NCI-H446 treated with DMSO at 0.1 percent for 48 hours (cell line): ENCODE measurements at places on chromosomes 3 and 15.
A peak's percentile ranks its signal among the peaks of the same experiment; 100 is the strongest.

DNA sequence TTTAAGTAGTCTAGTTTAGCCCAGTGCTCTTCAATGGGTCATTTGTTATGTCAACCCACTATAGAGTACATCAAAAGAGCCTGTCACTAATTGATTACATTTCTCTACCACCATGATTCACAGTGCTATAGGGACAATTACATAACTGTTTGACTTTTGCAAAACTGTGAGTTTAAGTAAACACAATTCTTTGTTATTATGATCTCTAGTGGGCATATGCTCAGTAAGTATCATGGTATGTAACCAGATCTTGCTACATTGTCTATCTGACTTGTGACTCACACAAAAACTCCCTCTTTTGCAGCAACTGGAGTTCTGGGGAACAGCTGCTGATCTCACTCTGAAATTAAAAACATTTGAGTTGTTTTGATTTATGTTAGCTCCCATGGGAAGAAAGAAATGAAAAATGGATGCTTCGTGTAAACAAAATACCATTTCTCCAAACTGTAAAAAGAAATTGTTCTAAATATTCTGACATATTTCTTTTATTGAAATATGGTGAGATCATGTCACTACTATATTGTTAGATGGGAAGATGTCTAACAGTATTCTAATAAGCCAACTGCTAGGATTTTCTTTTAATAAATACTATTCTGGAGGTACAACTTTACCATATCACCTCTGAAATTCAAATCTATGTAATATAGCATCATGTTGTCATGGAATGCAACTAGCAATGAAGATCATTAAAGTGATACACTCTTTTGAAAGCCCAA lies 470.4 kb downstream of the ROBO1 start:
- DNase-seq, result peak; percentile 84

DNA sequence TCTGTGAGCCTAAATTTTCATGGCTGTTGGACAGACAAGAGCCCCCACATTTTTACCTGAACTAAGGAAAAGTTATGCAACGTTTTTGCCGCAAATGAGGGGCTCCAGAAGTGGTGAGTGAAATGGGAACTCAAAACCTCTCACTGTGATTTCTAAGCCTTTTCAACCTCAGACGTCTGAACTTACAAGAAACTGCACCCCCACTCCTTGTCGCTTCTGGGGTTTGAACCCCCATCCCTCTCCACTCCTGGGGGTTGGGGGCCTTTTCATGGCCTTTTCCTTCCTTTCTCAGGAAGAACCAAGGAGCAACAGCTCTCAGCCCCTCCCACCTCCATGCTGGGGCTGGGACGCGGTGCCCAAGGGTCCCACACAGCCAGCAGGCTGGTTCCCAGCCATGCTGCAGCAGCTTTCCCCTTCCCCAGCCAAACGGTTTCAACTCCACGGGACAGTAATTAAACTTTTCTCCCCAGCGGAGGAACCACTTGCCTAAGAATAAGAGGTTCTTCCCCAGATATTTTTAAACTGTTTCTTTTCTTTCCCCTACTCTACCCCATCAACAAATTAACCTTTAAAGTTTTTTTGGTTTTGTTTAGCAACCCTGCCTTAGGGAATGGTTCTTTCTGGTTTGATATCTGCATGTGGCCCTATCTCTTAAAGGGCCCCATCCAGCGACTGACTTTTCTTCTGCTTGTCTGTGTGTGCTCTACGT lies 387.6 kb upstream of the CBLB start:
- DNase-seq, result no peak

DNA sequence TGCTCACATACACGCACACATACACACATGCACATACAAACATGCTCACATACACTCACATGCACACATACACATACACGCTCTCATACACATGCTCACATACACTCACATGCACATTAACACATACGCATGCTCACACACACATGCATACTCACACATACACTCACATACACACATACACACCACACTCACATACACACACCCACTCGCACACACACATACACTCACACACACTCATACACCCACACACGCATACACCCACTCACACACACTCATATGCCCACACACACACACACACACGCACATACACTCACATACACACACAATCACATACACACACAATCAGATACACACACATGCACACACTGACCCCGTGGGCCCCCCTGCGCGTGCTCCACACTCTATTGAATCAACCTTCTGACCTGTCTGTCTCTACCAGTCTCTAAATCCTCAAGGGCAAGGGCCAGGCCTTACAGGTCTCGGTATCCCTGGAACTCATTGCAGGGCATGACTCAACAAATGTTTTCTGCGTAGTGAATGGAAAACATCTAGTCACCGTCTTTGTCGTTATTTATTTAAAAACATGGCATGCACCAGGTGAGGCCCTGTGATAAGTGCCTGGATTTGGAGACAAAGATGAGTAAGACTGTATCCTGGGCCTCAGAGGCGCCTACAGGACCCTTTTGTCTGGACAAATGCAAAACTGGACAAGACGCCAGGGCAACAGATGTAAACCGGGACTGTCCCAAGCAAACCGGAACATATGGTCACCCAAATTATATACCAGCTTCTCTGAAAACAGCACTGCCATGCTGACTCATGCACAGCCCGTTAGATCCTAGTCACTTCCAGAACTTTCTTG lies 41.8 kb downstream of the GRK7 start:
- no peak for DNase-seq

GRCh38 chr3:54670201-54671000 lies 257.5 kb downstream of the LRTM1 start:
- DNase-seq, result peak; percentile 32

DNA sequence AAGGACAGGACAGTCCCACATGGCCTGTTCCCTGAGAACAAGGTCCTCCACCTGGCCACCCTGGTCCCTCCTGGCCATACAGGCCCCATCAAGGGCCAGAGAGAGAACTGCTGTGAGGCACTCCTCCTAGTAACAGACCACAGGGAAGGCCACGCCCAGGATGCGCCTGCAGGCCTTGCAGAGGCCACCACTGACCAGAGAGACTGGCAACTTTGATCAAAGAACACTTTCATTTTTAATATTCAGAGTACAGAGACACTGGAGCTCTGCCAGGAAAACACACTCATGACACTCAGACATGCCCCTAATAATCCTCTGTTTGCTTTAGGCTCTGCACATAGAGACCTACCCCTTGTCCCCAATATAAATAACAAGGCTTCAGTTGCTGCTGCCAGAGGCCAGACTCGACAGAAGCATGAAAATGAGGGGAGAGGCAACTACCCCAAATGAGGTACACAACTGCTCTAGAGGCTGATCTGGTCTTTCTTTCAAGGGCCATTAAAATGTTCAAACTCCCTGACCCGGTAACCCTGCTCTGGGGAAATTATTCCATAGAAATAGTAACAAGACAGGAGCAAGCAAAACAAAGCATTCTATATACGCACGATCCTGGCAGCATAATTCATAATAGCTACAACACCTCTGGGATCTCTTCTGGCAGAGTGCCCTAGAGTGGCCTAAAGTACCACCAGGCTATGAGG lies 44.8 kb downstream of the CCDC12 start:
- no peak for DNase-seq

GRCh38 chr15:78979456-78980320 lies 34.8 kb upstream of the CTSH start:
- peak; percentile 44 for DNase-seq

DNA sequence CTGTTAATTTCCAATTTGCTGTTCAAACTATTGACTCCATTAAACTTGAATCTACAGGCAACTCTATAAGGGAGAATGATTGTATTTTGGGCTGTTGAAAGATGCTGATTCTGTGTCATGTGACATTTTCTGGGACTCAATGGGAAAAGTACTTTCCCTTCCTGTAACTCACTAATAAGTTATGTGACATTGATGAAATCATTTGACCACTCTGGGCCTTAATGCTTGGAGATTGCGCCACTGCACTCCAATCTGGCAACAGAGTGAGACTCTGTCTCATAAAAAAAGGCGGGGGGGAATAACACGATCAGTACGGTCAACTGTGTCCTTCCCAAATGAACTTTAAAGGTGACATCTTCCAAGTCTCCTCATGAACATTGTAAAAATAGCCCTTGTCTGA lies 215.2 kb upstream of the SGO1 start:
- DNase-seq, result no peak

DNA sequence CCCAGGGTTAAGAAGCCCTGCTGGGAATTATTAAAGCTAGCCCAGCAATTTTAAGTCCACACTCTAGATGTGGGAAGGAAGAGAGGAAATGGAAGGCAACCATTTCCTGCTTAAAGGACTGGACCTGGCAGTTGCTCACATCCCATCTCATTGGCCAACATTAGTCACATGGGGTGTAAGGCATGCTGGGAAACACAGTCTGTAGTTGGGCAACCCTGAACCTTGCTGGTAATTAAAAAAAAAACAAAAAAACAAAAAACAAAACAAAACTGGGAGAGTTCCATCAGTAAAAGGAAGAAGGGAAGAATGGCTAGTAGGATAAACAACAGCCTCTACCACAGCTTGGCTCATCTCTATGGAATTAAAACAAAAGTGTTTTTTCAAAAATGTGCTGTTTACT lies 136.0 kb downstream of the VGLL4 start:
- DNase-seq, result no peak

- DNase-seq, result no peak
These were observed 30.1 kb downstream of the CCDC54 start for GRCh38 chr3:107407355-107407754.

GRCh38 chr3:133948131-133948810 lies 52.6 kb upstream of the RAB6B start:
- DNase-seq, result no peak

DNA sequence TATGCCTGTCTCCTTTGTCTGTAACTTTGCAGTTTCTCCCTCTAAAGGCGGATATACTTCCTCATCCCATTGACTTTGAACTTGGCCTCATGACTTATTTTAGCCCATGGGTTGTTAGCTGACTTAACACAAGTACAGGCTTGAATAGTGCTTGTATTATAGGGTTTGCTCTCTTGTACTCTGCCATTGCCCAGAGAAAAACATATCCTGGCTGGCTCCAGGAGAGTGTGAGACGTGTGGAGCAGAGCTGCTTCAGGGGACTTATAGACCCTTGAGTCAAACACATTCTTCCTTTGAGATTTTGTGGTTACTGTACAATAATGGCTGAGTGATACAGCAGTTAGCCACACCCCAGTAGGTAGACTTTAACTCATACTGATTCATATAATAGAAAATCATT lies 124.0 kb downstream of the RAP2B start:
- no peak for DNase-seq

DNA sequence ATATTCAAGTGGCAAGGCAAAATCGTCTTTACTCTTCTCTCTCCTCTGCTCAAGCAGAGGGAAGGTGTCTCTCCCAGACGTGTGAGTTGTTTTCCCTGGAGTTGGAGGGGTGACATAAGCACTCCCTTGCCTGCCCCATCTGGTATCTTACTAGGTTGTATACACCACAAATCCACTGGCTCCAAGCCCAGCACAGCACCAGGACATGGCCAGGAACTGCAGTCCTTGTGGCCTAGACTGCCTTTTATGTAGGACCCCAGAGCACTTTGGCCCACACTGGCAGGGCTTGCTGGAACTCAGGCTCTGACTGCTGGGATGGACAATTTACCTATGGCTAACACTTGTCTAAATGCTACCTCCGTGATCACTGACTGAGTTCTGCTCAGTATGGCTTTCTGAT lies 34.0 kb downstream of the DZIP3 start:
- peak; percentile 1 for DNase-seq

- DNase-seq, result peak; percentile 49
These were observed 153.9 kb downstream of the BBX start for GRCh38 chr3:107676469-107677309.

DNA sequence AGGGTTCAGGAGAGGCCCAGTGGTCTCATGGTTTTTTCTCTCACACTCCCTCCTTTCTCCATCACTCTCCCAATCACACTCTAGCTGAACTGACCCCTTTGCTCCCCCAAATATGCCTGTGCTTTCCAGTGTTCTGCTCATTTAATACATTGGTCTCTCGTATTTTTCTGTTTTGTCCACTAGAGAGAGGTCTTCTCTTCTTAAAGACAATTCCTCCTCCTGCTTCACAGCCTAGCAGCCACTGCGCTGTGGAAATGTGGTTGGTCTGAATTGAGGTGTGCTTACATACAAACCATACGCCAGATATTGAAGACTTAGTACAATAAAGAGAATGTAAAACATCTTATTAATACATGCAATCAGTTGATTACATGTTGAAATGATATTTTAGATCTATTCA lies 60.6 kb upstream of the XCR1 start:
- DNase-seq, result no peak

GRCh38 chr15:19987389-19988048 lies 554.1 kb downstream of the GOLGA6L6 start:
- no peak for DNase-seq

GRCh38 chr3:48428572-48429316 lies 1.1 kb downstream of the PLXNB1 start:
- no peak for DNase-seq

- no peak for DNase-seq
These were observed 98.7 kb downstream of the SMAD6 start for GRCh38 chr15:66800584-66801235.

- no peak for DNase-seq
These were observed 69.6 kb downstream of the IQSEC1 start for GRCh38 chr3:13003608-13004007.

- DNase-seq, result peak; percentile 70
These were observed 10.4 kb downstream of the SLITRK3 start for GRCh38 chr3:165185707-165186327.

GRCh38 chr3:175105066-175105465 lies 245.9 kb downstream of the NAALADL2 start:
- no peak for DNase-seq

GRCh38 chr3:129461461-129462146 lies 21.6 kb downstream of the IFT122 start:
- DNase-seq, result no peak

- no peak for DNase-seq
These were observed 28.3 kb upstream of the PRR23E start for GRCh38 chr3:127164615-127165014.

- no peak for DNase-seq
These were observed 88.7 kb upstream of the EPHB3 start for GRCh38 chr3:184472723-184473428.

GRCh38 chr15:59245559-59245958 lies 38.9 kb downstream of the LDHAL6B start:
- no peak for DNase-seq

- DNase-seq, result no peak
These were observed 1.4 kb upstream of the BHLHE40 start for GRCh38 chr3:4977853-4978203.

GRCh38 chr3:181999314-181999713 lies 287.6 kb downstream of the SOX2 start:
- no peak for DNase-seq

- no peak for DNase-seq
These were observed 107.9 kb downstream of the MYLK start for GRCh38 chr3:123776071-123776782.

GRCh38 chr15:66730168-66731021 lies 28.4 kb downstream of the SMAD6 start:
- DNase-seq, result no peak

GRCh38 chr15:45943240-45943639 lies 308.4 kb downstream of the SQOR start:
- DNase-seq, result no peak

GRCh38 chr3:40476478-40477470 lies at the start of gene ZNF619:
ZNF619 (plus strand) TSS chr3:40477122; CDS start chr3:40477980, 858 bp downstream.
- DNase-seq, result no peak
